ENCODE measurements at places on chromosomes 6 and 20. TPM values are rescaled to one million over a fixed set of nuclear protein-coding genes. Genes with fewer than 3 reads are reported as not detected.

MPIG6B gene
- 0.39 TPM for total RNA-seq

KHDC1L gene
- not detected for total RNA-seq

NKAPL gene
- total RNA-seq = 6.1 TPM

CRISP3 gene
- total RNA-seq = not detected

MDFI gene
- total RNA-seq = 9.2 TPM

PSORS1C2 gene
- total RNA-seq = not detected

Measured in left cardiac atrium (tissue), 4 donors.